ENCODE measurements at places on chromosomes 3 and 15.

DNA sequence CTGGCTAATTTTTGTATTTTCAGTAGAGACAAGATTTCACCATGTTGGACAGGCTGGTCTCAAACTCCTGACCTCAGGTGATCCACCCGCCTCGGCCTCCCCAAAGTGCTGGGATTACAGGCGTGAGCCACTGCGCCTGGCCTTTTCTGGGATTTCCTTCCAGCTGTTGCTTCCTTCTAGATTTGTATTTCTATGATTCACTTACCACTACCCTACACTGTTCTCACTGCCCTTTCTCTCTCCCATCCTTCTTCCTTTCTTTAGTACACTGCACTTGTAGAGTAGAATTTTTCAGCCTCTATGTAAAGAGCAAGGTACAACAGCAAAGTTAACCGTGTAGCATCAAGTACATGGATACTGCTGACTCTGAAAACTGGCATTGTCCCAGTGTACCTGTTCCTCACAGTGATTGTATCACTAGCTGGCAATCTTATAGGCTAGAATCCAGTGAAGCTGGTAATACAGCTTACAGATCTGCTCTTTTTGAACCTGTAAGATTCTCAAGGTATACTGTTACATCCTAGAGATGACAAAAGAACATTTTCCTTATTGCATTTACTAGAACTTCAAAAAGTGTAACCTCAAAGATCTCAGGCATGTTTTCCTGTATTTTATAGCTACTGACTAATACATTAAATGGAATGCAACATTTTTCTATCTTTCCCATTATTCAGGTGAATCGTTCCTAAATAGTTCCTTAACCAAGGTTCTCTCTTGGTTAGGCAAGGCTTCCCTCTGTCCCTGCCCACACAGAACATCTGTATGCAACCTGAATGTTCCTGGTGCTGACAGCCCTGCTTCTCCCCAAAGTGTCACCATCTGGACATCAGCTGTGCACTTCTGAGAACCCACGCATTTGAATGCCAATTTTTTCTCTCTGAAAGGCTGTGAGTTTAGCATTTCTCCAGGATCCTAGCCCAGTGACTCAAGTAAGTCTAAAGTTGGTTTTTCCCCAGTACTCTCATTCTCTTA is 74.1 kb upstream of the RAP2B start:
- H3K4me1 ChIP-seq, result peaks cover 16% of the 10 kb centered on the region
- H3K27me3 ChIP-seq, result no peaks in the 10 kb centered on the region
- H3K36me3 ChIP-seq, result no peaks in the 10 kb centered on the region
- H3K27ac ChIP-seq, result no peak overlapping the region

GRCh38 chr3:184360929-184361531 is 375 bp downstream of the CLCN2 start:
- peak overlapping the region; percentile 71 for H3K4me3 ChIP-seq
- no peaks in the 10 kb centered on the region for H3K27me3 ChIP-seq
- DNase-seq, result no peak

- H3K27me3 ChIP-seq, result peaks cover 36% of the 10 kb centered on the region
- H3K4me1 ChIP-seq, result peaks cover 5% of the 10 kb centered on the region
- no peak within 1 kb of the TSS for H3K27ac ChIP-seq
- H3K36me3 ChIP-seq, result no peaks in the 10 kb centered on the region
- H3K4me3 ChIP-seq, result peak within 1 kb of the TSS; percentile 22
- peak; percentile 86 for DNase-seq
Observed at GRCh38 chr15:51681303-51681963, at the start of gene SCG3. SCG3 (plus strand) TSS chr15:51681503; CDS start chr15:51681756, 253 bp downstream.

DNA sequence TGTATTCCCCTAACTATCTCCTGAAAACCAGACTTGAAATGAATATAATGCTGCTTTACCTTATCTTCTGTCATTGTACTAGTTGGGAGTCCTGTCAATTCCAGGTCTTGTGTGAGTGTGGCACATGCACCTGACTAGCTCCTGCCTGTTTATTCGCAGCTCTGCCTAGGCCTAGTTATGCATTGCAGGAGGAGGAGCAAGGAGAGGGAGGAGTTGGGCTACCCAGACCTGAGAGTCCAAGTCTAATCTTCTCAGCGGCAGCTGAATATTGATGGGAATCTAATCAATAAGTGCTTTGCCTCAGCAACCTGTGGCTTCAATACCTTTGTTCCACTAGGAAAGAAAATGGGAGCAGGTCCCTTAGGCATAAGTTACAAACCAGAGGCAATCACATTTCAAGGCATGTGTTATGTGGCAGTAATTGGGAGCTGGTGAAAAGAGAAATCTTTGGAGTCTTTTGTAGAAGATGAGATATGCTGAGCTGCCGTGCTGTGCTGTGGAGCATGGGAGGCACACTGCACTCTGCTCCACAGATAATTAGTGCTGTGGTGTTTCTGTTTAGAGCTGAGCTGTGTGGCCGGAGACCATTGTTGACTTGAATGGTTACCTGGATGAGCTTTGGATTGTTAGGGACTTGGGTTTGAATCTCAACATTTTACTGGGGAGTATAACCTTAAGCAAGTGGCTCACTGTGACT is at the start of gene SLC2A2:
SLC2A2 (minus strand) TSS at position 124 of the 697 bp plus-strand sequence; CDS start at position 74, 50 bp downstream.
- peaks cover 4% of the 10 kb centered on the region for H3K4me1 ChIP-seq
- H3K36me3 ChIP-seq, result no peaks in the 10 kb centered on the region
- no peak for DNase-seq
- peaks cover 14% of the 10 kb centered on the region for H3K27me3 ChIP-seq

DNA sequence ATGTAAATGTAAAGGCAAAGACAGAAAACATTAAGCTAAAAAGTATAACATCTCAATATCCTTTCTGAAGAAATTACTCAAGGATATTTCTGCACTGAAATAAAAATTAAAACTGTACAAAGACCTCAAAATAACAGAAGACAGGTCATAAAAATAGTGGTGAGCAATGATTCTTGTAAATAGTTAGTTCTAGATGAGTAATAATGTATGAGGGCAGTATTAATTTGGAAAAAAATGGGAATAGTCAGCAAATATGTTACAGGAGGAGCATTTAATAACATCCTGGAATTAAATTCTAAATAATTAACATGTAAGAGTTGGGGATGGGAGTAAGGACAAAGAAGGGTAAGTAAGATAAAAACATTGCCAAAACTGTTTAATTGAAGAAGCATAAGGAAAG is 247.5 kb downstream of the DTWD1 start:
- no peak overlapping the region for H3K4me3 ChIP-seq
- H3K27ac ChIP-seq, result no peak overlapping the region
- H3K4me1 ChIP-seq, result no peaks in the 10 kb centered on the region
- no peak for DNase-seq

- H3K27me3 ChIP-seq, result no peaks in the 10 kb centered on the region
- no peak overlapping the region for H3K27ac ChIP-seq
- no peaks in the 10 kb centered on the region for H3K36me3 ChIP-seq
Observed at GRCh38 chr3:2837910-2838309, 272.3 kb downstream of the IL5RA start.

DNA sequence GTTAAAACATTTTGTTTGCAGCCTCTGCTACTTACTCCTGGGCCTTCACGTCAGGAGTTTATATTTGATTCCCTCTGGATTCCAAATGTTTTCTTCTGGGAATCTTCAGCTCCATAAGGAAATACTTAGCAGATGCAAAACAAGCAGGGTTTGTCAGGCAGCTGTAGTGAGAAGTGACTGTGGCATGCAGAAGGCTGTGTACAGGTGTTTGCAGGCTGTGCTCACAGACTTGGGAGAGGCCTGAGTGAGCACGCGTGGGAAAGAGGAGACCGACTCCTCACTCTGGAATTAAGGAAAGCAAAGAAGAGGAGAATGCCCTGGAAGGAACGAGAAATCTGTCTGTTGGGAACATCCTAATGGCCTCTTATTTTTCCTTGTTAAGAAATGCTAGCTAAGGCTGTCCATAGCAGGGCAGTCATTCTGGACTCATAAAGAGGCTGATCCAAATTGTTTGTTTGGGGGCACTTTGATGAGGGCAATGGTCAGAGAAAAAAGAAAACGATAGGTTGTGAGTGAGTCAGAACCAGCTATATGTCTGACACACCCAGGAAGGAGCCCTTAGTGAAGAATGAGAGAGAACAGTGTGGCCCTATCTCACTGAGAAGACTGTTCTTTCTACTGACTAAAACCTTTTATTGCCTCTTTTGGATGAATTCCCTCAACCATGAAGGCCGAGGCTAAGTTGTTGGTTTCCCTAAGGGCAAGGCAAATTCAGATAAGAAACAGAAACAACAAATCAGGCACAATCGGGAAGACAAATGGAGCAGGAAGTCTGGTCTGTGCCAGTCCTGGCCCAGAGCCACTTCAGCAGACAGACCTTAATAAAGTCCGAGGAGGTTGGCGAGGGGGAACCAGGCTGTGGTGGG is 82.6 kb downstream of the TGFBR2 start:
- peaks cover 79% of the 10 kb centered on the region for H3K36me3 ChIP-seq
- no peaks in the 10 kb centered on the region for H3K27me3 ChIP-seq
- peak overlapping the region; percentile 94 for H3K27ac ChIP-seq
- H3K4me1 ChIP-seq, result peaks cover 92% of the 10 kb centered on the region

DNA sequence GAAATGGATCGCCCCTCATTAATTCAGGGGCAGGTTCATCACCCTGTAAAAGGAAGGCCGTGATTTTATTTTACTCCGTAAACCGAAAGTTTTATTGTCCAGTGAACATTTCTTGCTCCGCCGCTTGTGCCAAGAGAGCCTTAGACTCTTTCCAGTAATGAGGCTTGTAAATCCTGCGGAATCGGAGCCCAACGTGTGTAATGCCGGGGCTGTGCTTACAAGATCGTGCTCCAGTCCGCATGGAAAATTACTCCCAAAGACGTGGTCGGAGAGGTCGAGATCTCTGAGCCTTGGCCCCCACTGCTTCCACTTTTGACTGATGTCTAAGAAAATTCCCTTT is 649 bp upstream of the PLOD2 start:
- peak overlapping the region; percentile 42 for H3K4me3 ChIP-seq
- H3K27me3 ChIP-seq, result peaks cover 55% of the 10 kb centered on the region
- H3K4me1 ChIP-seq, result peaks cover 13% of the 10 kb centered on the region
- no peak overlapping the region for H3K27ac ChIP-seq
- DNase-seq, result no peak
- H3K36me3 ChIP-seq, result no peaks in the 10 kb centered on the region

GRCh38 chr3:153618176-153618575 is 456.1 kb downstream of the RAP2B start:
- peaks cover 2% of the 10 kb centered on the region for H3K36me3 ChIP-seq
- no peak overlapping the region for H3K27ac ChIP-seq
- no peaks in the 10 kb centered on the region for H3K27me3 ChIP-seq
- no peak overlapping the region for H3K4me3 ChIP-seq
- no peak for DNase-seq
- peaks cover 23% of the 10 kb centered on the region for H3K4me1 ChIP-seq

GRCh38 chr3:156174229-156174847 is 54.0 kb downstream of the KCNAB1 start:
- H3K27ac ChIP-seq, result no peak overlapping the region
- no peaks in the 10 kb centered on the region for H3K36me3 ChIP-seq
- no peak for DNase-seq
- H3K4me3 ChIP-seq, result no peak overlapping the region

- H3K4me1 ChIP-seq, result no peaks in the 10 kb centered on the region
- no peak overlapping the region for H3K27ac ChIP-seq
- DNase-seq, result no peak
- H3K27me3 ChIP-seq, result no peaks in the 10 kb centered on the region
Observed at GRCh38 chr3:16654976-16655375, 49.8 kb upstream of the DAZL start.

GRCh38 chr3:156605686-156606605 is 51.0 kb upstream of the SSR3 start:
- H3K36me3 ChIP-seq, result no peaks in the 10 kb centered on the region
- H3K27ac ChIP-seq, result no peak overlapping the region
- H3K4me3 ChIP-seq, result peak overlapping the region; percentile 68

DNA sequence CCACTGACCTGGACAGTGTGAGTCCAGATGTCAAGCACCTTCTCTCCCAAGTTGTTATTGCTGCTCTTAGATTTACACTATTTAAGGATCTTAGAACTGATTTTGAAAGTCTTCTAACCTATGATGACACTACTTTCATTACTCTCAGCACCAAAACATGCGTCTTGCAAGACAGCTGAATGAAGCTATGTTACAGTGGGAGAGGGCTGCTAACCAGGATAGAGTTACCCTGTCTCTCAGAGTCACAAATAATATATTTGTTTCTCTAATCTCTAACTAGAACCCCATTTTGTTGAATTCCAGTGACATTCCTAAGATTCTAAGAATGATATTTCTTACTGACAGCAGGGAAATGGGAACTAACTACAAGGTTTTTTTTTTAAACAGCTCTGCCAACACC is 455.5 kb downstream of the MAGI1 start:
- H3K4me1 ChIP-seq, result no peaks in the 10 kb centered on the region
- H3K4me3 ChIP-seq, result no peak overlapping the region
- H3K27ac ChIP-seq, result no peak overlapping the region
- DNase-seq, result no peak
- H3K36me3 ChIP-seq, result no peaks in the 10 kb centered on the region

DNA sequence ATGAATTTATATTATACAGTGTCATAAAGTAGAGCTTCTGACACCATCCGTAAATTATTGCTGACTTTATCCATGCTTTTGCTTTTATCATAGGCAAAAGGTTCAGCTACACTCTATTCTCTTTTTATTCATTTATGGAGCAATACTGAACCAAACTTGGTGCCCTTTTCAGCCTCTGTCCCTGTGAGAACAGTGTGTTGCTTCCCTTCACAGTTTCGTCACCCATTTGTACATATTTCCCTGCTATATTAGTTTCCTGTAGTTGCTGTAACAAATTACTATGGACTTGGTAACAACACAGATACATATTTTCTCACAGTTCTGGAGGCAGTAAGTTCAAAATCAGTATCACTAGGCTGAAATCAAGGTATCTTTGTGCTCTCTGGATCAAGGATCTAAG is 2.8 kb upstream of the RPL24 start:
- H3K4me1 ChIP-seq, result peaks cover 36% of the 10 kb centered on the region
- H3K27me3 ChIP-seq, result no peaks in the 10 kb centered on the region
- no peak for DNase-seq
- H3K4me3 ChIP-seq, result no peak overlapping the region

GRCh38 chr15:67296684-67297083 is 42.1 kb downstream of the IQCH start:
- no peak overlapping the region for H3K4me3 ChIP-seq
- H3K36me3 ChIP-seq, result no peaks in the 10 kb centered on the region
- no peaks in the 10 kb centered on the region for H3K4me1 ChIP-seq
- no peak overlapping the region for H3K27ac ChIP-seq

- H3K27me3 ChIP-seq, result no peaks in the 10 kb centered on the region
- H3K4me3 ChIP-seq, result no peak overlapping the region
- H3K36me3 ChIP-seq, result no peaks in the 10 kb centered on the region
- no peaks in the 10 kb centered on the region for H3K4me1 ChIP-seq
- no peak overlapping the region for H3K27ac ChIP-seq
- no peak for DNase-seq
Observed at GRCh38 chr15:66066005-66066404, 187.5 kb downstream of the MEGF11 start.

GRCh38 chr15:39515765-39516164 is 65.1 kb upstream of the THBS1 start:
- H3K27me3 ChIP-seq, result peaks cover 18% of the 10 kb centered on the region
- H3K36me3 ChIP-seq, result no peaks in the 10 kb centered on the region
- H3K27ac ChIP-seq, result no peak overlapping the region
- peak; percentile 7 for DNase-seq

DNA sequence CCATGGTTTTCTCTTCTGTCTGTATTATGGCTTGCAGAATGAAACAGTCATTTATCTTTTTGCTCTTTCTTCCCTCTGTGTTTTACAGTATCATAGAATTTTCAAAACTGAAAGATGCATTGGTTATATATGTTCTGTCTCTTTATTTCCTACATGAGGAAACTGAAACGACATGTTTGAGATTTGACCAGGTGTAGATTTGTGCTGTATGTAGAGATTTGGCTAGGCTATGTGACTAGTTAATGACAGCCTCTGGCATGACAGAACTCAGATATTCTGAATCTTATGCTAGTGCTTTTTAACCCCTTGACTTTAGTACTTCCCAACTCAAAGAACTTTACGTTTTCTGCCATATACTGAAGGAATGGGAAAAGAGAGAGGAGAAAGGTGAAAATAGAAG is 151.0 kb downstream of the TCF12 start:
- peaks cover 33% of the 10 kb centered on the region for H3K4me1 ChIP-seq
- H3K36me3 ChIP-seq, result peaks cover 1% of the 10 kb centered on the region
- H3K27ac ChIP-seq, result no peak overlapping the region
- no peak overlapping the region for H3K4me3 ChIP-seq
- H3K27me3 ChIP-seq, result no peaks in the 10 kb centered on the region

Measured in activated naive CD4-positive, alpha-beta T cell treated with anti-CD3 and anti-CD28 coated beads for 36 hours (primary cell).